Dermis blood vessel endothelial cell (primary cell): ENCODE measurements at places on chromosomes 5 and 9. TPM values are rescaled to one million over a fixed set of nuclear protein-coding genes. Genes with fewer than 3 reads are reported as not detected.

C9orf153 gene
- total RNA-seq, result 0.14 TPM in 1 of 2 replicates, not detected in the other

TPD52L3 gene
- not detected in 2 replicates for total RNA-seq

IL9 gene
- total RNA-seq, result not detected in 2 replicates

PRRC1 gene
- 40.8 and 50.5 TPM in 2 replicates for total RNA-seq

HTR4 gene
- total RNA-seq, result 0.14 TPM in 1 of 2 replicates, not detected in the other

RPL37 gene
- 394 and 634 TPM in 2 replicates for total RNA-seq

SHISAL2B gene
- total RNA-seq, result not detected in 2 replicates

SAP30L gene
- total RNA-seq, result 25.7 and 40.6 TPM in 2 replicates

FLT4 gene
- 341 and 471 TPM in 2 replicates for total RNA-seq

SUB1 gene
- total RNA-seq, result 212 and 301 TPM in 2 replicates

ZNF618 gene
- 11.7 and 19.5 TPM in 2 replicates for total RNA-seq

UNC5A gene
- 0.34 and 1.5 TPM in 2 replicates for total RNA-seq

IZUMO3 gene
- total RNA-seq, result not detected in 2 replicates

SPATA6L gene
- total RNA-seq, result 2.7 and 8.8 TPM in 2 replicates

FOXI1 gene
- total RNA-seq, result not detected in 2 replicates
